HuH-7 (cell line): ENCODE measurements at places on chromosomes 3 and 15.

GRCh38 chr3:119700269-119700919, 2.4 kb upstream of the CFAP91 start:
- no peak for DNase-seq

GRCh38 chr3:47399531-47400270, 18.9 kb downstream of the PTPN23 start:
- DNase-seq = no peak

DNA sequence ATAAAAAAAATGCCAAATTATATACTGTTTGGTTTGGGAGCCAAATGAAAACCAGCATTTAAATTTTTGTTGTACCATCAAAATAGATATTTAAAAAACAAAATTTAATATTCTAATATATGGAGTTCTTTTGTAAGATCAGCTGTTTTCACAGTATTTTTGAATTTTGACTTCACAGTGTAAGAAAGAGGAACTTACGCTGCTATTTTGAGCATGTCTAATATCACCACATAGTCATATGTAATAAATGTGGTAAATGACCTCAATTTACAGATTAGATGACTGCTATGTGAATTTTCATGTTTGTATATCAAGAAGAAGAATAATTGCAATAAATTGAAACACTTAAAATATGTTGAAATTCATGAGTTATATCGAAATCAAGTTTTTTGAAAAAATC, 189.6 kb downstream of the ARRDC4 start:
- no peak for DNase-seq

GRCh38 chr3:170476291-170476690, 57.6 kb downstream of the CLDN11 start:
- DNase-seq = no peak

DNA sequence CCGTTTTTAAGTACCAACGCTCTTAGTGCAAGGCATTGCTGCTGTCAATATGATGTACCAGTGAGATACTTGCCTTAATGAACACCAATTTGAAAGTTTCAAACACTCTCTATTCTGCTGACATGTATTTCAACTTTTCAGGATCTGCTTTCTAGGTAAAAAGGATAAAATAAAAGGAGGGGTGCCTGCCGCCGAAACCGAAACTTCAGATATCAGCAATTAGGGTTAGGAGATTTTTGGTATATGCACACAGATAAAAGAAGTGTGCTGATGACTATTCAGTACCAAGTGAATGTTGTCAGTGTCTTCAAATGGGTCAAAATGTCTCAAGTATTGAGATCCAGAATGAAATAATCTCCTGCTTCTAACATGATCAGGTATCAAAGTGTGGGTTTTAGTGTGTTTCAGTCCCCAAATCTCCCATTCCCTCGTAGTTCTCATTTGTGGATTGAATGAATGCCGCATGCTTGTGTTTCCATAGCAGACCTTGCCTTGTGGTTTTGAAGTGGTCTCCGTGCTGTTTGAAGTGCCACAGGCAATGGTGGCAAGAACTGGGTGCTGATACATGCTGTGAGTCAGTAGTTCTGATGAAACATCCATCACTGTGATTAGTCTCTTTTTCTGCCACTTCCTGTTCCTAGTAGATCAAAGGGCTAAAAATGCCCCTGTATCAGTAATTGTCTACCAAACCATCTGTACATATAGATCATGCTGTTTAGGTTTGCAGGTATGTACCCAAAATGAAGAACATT, 22.5 kb downstream of the CHST14 start:
- DNase-seq = no peak
